Endodermal cell (in vitro differentiated cells): ENCODE measurements at places on chromosomes 16 and 17. TPM values are rescaled to one million over a fixed set of nuclear protein-coding genes. Genes with fewer than 3 reads are reported as not detected.

The PRPSAP1 gene
- 76.6 to 89.8 TPM (median 82.8 TPM) in 3 replicates for total RNA-seq

DNA sequence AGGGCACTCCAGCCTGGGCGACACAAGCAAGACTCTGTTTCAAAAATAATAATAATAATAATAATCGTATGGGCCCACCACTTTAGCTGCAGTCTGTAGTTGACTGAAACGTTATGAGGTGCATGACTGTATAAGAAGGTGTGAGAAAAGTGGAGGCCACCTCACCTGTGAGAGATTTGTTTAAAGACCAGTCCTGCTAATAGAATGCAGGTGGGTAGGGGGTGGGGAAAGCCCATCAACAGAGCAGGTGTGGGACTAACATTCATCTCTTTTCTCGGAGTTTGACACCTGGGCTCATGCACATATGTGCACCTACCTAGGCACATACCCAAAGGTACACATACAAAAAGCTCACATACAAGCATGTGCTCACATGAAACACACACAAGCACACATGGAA, 68.0 kb upstream of the TOB1 start:
- peaks cover 25% of the 10 kb centered on the region for H3K27me3 ChIP-seq
- peaks cover 5% of the 10 kb centered on the region for H3K4me1 ChIP-seq
- DNase-seq = no peak
- no peaks in the 10 kb centered on the region for H3K36me3 ChIP-seq
- no peak overlapping the region for H3K27ac ChIP-seq
- H3K4me3 ChIP-seq = no peak overlapping the region

DNA sequence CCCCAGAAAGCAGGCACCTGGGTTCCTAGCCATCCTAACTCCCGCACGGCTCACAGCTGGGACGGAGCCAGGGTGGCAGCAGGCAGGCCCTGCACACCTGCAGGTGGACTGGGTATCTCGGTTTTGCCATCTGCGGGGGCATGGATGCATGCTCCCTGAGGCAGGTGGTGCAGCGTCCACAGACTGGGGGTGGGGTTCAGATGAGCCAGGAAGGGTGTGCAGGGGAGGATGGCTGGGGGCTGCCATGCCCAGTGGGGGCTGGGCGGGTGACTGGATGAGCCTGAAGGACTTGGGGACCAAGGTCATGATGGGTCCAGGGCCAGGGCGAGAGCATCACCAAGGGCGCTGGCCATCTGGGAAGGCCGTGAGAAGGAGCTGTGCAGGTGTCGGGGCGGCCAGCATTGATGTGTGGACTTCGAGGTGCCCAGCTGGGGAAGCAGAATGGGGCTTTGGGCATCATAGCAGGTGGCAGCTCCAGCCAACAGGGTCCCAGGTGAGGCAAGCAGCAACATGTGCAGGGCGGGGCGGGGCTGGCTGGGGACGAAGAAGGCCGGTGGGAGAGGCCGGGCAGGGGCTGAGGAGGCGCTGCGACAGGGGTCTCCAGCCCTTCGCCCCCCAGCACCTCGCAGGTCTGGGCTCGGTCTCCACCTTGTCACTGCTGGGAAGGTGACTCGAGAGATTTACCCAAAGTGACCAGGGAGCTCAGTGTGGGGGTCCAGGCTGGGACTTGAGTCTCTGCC, 41.0 kb upstream of the ZNF469 start:
- no peak overlapping the region for H3K27ac ChIP-seq
- H3K4me1 ChIP-seq = no peaks in the 10 kb centered on the region
- H3K36me3 ChIP-seq = no peaks in the 10 kb centered on the region
- DNase-seq = no peak
- H3K27me3 ChIP-seq = no peaks in the 10 kb centered on the region

DNA sequence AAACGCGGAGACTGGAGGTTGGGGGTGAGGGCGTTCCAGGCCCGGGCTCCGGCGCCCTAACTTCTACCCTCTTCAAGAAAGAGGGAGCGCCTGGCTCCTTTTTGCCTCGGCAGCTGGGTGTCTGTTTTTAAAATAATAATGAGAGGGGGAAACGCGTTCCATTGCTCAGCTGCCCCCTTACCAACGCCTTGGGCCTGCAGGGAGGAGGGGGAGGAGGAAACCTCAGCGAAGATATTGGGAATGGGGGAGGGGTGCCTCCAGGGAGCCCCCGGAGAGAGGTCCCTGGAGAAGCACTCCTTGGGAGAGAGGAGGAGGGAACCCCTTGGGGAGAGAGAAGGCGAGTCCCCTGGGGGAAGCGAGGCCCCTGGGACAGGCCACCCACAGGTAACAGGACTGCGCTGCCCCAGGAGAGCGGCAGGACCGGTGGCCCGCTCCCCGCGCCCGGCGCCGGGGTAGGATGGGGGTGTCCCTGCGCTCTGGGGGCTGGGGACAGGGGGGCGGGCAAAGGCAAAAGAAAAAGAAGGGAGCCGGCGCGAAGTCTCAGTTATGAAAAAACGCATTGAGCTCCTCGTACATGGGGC, 2.7 kb downstream of the NEUROD2 start:
- DNase-seq = peak; percentile 70
- no peak overlapping the region for H3K4me3 ChIP-seq
- no peaks in the 10 kb centered on the region for H3K4me1 ChIP-seq
- H3K27ac ChIP-seq = no peak overlapping the region
- peaks cover 100% of the 10 kb centered on the region for H3K27me3 ChIP-seq
- H3K36me3 ChIP-seq = no peaks in the 10 kb centered on the region

- no peak overlapping the region for H3K4me3 ChIP-seq
- H3K27me3 ChIP-seq = peaks cover 4% of the 10 kb centered on the region
- no peak overlapping the region for H3K27ac ChIP-seq
- no peak for DNase-seq
- no peaks in the 10 kb centered on the region for H3K4me1 ChIP-seq
Measured at GRCh38 chr17:28443901-28444638, 29.4 kb upstream of the SLC13A2 start.

DNA sequence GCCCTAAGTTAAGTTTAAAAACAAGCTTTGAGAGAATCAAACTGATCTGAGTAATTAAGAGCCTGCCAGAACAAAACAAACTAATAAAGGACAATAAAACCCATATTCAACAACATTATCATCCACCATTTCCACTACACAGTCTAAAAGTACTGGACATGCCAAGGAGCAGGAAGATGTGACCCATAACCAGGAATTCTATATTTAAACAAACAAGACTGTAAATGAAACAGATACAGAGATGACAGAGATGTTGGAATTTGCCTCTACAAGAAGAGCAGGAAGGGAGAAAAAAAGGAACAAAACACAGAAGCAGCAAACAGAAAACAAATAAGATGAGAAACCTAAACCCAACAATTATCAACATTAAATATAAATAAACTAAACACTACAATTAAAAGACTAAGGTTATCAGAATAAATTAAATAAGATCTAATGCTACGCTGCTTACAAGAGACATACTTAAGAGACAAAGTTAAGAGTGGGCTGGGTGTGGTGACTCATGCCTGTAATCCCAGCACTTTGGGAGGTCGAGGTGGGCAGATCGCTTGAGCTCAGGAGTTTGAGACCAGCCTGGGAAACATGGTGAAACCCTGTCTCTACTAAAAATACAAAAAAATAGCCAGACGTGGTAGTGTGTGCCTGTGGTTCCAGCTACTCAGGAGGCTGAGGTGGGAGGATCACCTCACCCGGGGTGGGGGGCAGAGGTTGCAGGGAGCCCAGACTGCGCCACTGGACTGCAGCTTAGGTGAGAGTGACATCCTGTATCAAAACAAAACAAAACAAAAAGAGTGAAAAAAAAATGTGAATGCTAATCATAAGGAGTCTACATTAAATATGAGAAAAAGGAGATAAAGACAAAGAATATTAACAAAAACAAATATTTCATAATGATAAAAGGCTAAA, 50.6 kb downstream of the CREBBP start:
- H3K27ac ChIP-seq = no peak overlapping the region
- no peaks in the 10 kb centered on the region for H3K27me3 ChIP-seq
- H3K4me3 ChIP-seq = no peak overlapping the region
- H3K4me1 ChIP-seq = no peaks in the 10 kb centered on the region

GRCh38 chr16:71851746-71852145, 6.0 kb downstream of the ATXN1L start:
- H3K36me3 ChIP-seq = peaks cover 69% of the 10 kb centered on the region
- no peak overlapping the region for H3K27ac ChIP-seq
- DNase-seq = no peak
- H3K27me3 ChIP-seq = no peaks in the 10 kb centered on the region
- no peak overlapping the region for H3K4me3 ChIP-seq

- H3K27me3 ChIP-seq = no peaks in the 10 kb centered on the region
- H3K4me1 ChIP-seq = no peaks in the 10 kb centered on the region
- H3K27ac ChIP-seq = no peak overlapping the region
- DNase-seq = no peak
Measured at GRCh38 chr16:9602189-9602588, 510.7 kb downstream of the HAPSTR1 start.

The OR1F1 gene
- total RNA-seq = not detected in 3 replicates

DNA sequence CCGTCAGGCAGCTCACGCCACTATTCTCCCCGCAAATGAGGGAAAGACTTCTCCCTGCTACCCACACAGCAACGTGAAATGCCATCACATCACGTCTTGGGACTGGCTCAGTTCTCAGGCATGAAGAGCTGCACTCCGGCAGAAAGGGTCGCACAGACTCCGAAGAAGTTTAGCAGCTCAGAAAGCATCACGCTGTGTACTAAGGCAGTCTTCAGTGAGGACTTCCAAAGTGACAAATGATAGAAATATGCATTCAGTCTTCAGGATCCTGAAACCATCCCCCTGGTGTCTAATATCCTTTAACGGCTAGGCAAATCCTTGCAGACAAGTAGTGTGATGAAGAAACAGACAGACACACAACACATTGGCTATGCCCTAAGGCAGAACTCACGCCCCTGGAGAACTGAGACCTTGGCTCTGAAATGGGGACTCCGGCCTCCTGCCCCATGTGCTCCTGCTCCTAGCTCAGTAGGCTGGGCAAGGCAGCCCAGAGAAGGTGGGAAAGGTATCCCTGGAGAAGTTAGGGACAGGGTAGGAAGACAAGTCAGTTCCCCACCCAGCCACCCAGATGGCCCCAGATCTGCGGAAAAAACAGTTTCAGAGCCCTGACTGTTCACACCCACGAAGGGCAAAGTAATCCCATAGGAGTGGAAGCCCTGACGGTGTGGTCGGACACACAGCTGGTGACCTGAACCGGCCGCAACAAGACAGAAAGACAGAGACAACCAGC, 1.6 kb downstream of the XYLT1 start:
- H3K4me3 ChIP-seq = peak overlapping the region; percentile 83
- H3K27ac ChIP-seq = no peak overlapping the region
- H3K4me1 ChIP-seq = peaks cover 5% of the 10 kb centered on the region
- peaks cover 19% of the 10 kb centered on the region for H3K27me3 ChIP-seq

DNA sequence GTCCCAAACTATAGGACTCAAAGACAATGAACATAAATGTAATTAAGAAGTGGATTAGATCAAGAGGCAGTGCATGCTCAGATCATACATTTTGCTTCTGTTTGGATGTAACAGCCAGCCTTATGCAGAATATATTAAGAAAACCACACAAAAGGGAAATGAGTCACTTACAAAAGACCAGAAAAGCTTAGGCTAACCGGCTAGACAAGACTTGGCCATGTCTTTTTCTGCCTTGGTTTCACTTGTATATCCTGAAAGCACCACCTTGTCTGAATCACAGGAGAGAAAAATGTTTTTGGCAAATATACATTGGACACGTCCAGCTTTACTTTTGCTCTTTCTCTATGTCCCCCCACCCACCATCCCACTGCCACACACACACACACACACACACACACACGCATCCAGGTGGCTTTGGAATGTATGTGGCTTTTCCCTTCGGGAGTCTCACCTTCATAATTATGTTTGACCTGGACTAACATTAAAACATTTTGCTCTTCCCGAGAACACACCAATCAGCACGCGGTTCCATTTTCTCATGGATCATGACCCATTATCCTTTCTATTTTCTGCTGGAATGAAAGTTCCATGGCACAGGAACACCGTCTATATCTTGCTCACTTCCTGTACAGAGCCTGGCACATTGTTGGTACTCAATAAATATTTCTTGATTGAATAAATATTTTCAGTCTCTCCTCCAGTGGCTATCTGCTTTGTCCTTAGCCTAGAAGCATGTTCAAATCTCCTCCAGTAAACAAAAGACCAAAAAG, 64.6 kb downstream of the CDK5R1 start:
- no peak overlapping the region for H3K4me3 ChIP-seq
- no peaks in the 10 kb centered on the region for H3K27me3 ChIP-seq

GRCh38 chr16:54597222-54597621, 310.6 kb upstream of the IRX3 start:
- H3K4me3 ChIP-seq = no peak overlapping the region
- no peaks in the 10 kb centered on the region for H3K36me3 ChIP-seq

- H3K27ac ChIP-seq = no peak overlapping the region
- H3K4me3 ChIP-seq = no peak overlapping the region
- no peaks in the 10 kb centered on the region for H3K27me3 ChIP-seq
- H3K36me3 ChIP-seq = no peaks in the 10 kb centered on the region
- peak; percentile 34 for DNase-seq
Measured at GRCh38 chr17:6358131-6358530, 76.8 kb downstream of the AIPL1 start.

DNA sequence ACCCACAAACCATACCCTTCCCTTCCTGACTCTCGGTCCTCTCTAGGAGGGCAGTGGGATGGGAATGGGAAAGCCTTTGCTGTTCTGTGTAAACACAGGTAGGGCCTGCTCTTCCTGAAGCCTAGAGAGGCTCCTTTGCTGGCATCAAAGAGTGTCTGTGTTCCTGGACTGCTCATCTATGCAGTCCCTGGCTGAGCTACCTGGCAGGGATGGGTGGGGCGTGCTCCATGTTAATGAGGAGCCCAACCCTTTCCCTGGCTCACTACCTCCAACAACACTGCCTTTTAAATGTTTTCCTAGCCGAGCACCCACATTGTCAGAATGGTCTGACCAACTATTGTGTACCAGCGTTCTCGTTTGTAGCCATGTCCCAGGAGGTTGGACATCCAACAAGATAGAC, 26.6 kb upstream of the NAGLU start:
- H3K27me3 ChIP-seq = no peaks in the 10 kb centered on the region
- H3K27ac ChIP-seq = no peak overlapping the region
- DNase-seq = no peak
- no peak overlapping the region for H3K4me3 ChIP-seq
- H3K4me1 ChIP-seq = no peaks in the 10 kb centered on the region

- H3K4me1 ChIP-seq = no peaks in the 10 kb centered on the region
- DNase-seq = peak; percentile 72
- no peaks in the 10 kb centered on the region for H3K27me3 ChIP-seq
Measured at GRCh38 chr17:17603178-17603894, 11.8 kb upstream of the PEMT start.

DNA sequence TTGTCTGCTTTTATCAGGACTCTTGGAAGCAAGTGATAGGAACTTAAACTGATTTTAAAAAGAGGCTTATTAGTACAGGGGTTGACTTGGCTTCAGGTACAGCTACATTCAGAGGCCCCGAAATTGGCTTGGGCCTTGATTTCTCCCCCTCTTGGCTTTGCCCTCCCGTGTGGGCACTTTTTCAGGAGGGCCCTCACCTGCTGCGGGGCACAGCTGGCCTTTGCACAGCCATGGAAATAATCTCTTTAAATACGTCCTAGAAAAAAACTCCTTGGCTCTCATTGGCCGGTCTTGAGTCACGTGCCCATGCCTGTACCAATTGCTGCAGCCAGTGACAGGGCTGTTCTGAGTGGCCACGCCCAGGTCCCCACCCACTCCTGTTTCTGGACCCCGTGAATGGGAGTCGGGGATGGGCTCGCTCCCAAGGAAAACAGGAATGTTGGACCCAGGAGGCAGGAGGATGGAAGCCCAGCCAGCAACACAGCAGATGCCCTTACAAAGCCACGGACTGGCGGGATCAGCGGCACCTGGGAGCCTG, 15.0 kb downstream of the CA5A start:
- no peaks in the 10 kb centered on the region for H3K36me3 ChIP-seq
- no peak for DNase-seq
- H3K27ac ChIP-seq = no peak overlapping the region
- H3K27me3 ChIP-seq = no peaks in the 10 kb centered on the region
